ENCODE measurements at places on chromosomes 12 and 14.

- no peak for DNase-seq
These were observed 2.8 kb downstream of the DIO2 start for GRCh38 chr14:80208461-80208860.

DNA sequence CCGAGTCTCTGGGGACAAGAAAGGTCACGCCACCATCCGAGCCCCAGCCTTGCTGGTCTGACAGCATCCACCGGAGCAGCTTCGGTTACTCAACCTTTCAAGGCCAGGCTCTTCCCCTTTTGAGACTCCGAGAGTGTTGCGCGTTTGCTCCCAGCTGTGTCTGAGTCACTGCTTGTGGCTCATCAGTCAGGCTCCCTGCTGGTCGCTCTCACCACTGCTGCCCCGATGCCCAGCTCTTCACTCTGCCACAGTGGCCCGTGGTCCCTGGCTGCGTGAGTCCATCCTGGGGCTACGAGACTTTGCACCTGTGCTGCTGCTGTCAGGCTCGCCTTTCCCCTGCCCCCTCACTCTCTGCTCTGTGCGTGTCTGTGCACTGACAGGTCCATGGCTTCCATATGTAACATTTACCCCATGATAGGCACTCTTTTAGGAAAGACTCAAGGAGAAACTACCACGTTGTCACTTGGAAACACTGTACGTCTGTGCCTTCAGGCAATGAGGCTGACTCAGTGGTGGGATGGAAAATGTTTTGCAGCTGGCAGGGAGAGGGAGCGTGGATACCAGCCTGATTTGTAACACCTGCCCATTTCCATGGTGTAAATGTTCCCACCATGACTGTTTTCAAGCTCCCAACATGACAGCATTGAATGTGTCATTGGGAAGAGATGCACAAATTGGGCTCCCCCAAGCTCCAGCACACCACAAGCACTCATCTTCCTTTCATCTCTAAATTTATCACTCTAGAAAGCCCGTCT is 350.7 kb downstream of the TMEM132D start:
- no peak for DNase-seq

DNA sequence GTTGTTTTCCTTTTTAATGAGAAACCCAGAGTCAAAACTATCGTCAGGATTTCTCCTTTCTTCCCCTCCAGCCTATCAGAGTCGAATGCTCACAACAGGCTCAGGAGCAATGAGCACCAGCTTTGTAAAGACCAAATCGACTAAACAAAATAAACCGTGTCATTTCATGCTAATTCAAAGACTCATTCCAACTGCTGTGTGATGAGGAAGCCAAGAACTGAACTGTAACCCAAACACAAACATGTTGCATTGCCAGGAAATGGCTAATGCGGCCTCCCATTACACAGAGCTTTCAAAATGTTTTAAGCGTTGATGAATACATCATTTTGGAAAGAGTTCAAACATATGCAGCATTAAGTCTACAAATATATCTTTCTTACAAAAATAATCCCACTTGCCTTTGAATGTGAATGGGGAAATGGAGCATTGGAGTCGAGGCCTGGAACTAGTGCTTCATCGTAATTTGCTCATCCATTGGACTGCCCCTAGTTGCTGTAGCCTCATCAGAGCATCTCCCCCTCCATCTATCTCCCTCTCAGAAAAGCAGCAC is 349.5 kb downstream of the GXYLT1 start:
- DNase-seq = no peak

DNA sequence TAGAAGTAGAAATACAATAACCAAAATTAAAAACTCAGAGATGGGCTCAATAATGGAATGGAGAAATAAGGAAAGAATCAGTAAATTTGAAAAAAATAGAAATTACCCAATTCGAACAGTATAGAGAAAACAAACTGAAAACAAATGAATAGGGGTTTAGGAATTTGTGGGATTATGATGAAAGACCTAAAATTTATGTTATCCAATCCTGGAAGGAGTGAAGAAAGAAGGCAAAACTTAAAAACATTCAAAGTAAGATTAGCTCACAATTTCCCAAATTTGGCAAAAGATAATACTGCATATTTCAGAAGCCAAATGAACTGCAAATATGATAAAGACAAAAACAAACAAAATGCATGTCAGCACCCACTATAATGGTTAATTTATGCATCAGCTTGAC is 177.1 kb downstream of the CCDC91 start:
- DNase-seq = no peak

GRCh38 chr14:96567289-96567899 is 65.2 kb downstream of the PAPOLA start:
- DNase-seq = no peak

DNA sequence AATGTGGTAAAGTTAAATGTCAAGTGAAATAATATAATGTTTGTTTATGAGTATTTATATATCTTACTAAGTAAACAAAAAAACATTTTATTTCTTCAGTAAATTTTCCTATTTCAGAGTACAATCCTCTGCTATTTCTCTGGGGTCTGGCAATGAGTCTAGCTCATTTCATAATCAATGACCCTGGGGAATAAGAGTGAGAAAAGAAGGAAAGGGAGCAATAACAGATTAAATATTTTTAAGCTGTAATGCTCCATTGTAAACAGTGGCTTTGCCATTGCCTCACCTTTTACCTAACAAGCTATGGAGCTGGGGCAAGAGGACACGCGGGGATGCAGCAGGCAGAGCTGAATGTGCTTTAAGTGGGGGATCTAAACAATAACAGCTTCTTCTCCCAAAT is 1071.9 kb downstream of the FLRT2 start:
- DNase-seq = no peak

DNA sequence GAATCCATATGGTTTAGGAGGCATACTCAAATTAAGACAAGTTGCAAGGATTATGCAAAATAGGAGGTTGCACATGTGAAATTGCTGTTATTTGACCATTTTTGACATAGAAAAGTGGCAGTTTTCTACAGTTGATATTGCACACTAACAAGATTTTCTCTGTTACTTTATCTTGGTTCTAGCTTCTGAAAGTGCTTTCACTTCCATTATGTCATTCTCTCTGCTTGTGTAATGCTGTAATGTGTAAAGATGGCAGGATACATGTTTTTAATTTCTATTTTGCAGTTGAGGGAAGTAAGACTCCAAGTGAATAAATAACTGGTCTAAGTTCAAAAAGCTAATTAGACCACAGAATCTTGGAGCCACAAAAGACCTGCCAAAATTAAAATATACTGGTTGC is 60.6 kb downstream of the MYRFL start:
- DNase-seq = no peak

DNA sequence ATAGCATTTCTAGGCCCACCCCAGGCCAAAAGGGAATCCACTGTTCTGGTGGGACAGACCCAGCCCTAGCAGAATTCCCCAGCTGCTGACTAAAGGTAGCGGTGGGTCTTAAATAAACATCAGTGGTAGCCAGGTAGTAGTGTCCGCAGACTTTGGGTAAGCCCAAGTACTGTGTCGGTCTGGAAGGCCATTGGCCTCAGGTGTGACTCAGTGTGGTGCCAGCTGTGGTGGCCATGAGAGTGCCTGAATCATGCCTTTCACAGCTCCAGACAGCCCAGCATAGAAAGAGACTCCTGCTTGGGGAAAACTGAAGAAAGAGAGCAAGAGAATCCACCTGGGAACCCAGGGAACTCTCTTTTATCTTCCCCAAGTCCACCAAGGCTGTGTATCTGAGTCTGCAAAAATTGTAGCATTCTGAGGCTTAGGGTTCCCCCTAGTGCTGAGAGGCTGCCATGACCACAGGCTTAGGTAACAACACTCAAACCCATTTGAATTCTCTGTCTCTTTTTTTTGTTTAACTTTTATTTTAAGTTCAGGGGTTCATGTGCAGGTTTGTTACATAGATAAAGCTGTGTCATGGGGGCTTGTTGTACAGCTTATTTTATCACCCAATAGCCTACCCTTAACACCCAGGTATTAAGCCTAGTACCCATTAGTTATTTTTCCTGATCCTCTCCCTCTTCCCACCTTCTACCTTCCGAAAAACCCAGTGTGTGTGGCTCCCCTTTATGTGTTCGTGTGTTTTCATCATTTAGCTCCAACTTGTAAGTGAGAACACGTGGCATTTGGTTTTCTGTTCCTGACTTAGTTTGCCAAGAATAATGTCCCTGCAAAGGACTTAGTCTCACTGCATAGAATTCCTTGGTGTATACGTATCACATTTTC is 16.7 kb upstream of the CD163L1 start:
- DNase-seq = no peak
